Gastrocnemius medialis (tissue), 4 donors: ENCODE measurements at places on chromosomes 5 and 9. TPM values are rescaled to one million over a fixed set of nuclear protein-coding genes. Genes with fewer than 3 reads are reported as not detected.

DNA sequence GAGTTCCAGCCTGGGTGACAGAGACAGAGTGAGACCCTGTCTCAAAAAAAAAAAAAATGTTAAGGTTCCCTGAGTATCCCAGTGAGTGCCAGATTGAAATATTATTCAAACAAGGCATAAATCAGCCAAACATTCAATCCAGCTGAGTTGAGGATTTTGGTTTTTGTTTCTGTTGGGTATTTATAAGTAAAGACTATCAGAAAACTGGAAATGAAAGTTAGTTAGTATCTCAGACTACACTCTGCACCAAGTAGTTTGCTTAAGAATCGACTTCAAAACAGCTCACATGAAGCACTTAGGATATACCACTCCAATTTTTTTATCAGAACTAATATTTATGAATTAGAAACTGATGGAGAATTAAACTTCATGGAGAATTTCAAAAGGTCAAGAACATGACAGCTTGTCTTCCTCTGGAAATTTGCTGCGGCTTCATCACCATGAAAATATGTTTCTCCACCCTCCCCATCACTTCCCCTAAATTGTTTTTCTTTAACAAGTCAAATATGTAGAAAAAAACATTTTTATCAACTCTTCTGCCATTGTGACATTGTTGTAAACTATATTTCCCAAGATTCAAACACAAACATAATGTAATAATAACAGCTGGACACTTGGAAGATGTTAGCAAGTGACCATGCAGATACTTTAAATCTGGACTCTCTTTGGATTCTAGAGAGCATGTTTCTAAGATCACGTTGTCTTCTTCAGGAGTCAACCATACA, 110.0 kb upstream of the PTGER4 start:
- DNase-seq: no peak

DNA sequence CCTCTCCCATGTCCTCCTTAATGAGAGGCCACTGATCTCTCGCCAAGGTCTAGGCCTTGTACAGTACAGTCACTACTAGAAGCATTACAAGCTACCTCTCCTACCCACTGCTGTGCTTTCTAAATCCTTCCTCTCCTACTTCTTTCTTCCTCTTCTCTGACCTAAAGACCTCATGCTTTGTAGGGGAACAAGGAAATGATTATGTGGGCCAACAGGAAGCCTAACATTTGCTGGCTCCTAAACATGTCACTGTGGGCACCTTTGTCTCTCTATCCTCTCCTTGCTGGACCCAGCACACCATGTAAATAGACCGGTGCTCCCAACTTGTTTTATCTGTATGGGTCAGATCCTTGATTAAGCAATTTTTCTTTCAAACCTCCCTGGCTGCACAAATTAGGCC, 16.7 kb downstream of the SLC28A3 start:
- no peak for DNase-seq

DNA sequence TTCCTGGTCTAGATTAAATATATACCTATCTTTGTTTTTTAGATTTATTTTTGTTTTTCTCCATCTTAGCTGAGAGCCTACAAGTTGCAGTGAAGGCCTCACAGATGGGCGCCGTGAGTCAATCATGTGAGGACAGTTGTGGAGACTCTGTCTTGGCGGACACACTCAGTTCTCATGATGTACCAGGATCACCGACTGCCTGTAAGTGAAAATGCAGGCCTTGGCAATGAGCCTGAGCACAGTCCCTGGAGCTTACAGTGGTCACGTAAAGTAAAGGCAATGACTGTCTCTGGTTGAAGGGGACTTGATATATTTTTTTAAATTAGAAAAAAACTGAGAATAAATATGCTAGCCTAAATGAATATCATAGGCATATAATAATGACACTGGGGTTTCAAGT, 271.9 kb downstream of the ARHGEF28 start:
- peak; percentile 38 for DNase-seq

DNA sequence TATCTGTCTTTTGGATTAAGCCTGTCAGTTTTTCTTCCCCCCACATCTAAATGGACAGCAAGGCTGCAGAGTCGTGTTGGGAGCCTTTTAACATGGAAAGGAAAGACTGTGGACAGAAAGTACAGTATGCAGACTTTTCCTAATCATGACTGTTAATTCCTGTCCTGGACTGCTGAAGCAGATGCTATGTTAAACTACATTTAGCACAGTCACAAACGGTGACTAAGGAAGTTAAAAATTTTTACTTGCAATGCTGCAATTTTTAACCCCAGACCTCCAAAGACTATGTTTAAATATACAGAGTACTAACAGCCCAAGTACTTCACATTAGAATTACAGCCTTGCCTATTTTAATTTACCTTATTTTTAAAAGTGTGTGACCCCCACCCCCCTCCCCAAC, 51.8 kb downstream of the ELAVL2 start:
- DNase-seq: no peak

- peak; percentile 34 for DNase-seq
Measured at GRCh38 chr5:55172051-55172899, 702 bp downstream of the CDC20B start.

DNA sequence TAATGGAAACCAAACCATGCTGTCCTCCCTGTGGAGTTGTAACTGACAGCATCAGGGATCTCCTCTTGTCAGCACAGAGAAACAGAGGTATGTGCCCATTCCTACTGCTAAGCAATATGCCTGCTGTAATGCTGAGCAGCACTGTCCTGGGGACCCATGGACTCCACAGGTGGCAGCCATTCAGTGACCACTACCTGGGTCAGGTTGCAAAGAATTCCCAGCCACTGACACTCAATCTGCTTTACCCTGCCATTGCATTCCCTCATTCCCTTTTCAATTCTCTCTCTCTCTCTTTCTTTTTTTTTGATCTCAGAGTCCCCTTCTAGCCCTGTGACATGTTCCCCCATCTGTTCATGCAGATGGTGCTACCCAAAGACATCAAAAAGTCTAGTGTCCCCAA, 104.1 kb downstream of the GABRB2 start:
- DNase-seq: no peak

GRCh38 chr5:43152946-43153345, 32.2 kb downstream of the ZNF131 start:
- DNase-seq: no peak

DNA sequence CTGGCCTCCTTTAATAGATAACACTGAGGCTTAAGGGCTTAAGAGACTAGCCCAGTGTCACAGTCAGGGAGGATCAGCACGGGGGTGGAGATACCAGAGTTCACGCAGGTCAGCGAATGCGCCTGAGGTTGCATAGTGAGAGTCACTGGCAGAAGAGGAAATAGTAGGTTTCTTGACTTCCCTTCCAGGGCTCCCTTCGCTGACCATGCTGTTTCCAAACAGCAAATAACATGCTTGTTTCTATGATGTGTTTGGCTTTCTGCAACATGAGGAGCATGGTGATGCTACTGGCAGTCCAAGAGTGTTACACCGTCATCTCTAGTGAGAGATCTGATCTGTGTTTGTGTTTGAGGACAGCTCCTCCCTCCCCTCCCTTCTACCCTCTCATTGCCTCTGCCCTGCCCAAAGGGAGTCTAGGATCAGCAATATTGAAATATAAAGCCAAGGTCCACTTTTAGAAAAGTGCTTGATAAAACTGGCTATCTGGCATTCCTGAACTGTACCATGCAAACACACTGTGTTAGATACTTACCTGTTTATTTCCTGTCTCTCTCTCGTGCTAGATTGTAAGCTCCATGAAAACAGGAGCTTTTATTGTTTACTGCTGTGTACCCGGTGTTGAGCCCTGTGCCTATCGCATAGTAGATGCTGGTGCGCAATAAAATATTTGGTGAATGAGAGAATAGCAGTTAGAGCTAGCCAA, 12.3 kb downstream of the TLE4 start:
- peak; percentile 61 for DNase-seq

DNA sequence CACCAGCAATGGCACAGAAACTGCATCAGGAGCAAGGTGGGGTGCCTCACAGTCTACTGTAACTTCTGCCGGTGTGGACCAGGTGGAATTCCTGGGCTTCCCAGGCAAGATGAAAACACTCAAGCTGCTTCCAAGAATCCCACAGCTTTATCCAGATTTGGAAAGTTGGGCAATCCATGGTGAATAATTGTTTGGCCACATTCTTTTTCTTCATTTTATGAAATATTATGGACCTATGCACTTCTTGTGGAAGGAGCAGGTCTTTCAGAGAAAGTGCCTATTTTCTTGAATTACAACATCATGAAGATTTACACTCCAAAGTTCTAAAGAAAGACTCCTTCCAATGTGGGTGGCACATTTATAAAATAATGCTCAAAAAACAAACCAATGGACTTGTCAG, 503.6 kb downstream of the SEMA5A start:
- no peak for DNase-seq

DNA sequence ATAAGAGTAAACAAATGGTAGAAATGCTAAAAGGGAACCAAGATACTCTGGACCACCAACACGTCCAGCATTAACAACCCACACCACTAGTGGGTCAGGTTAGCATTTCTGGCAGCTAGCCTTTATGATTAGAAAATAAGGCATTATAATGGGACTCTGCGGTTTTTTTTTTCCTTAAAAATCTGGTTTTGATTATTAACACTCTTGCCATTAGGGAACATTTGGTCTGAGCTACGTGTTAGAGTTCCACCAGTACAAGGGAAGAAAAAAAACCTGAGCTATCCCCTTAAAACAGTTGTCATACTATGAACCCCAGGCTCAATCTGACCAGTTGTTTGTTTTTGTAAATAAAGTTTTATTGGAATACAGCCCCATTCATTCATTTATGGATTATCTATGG, 110.4 kb downstream of the NTRK2 start:
- no peak for DNase-seq

GRCh38 chr5:155189476-155189875, 175.9 kb downstream of the KIF4B start:
- DNase-seq: no peak

GRCh38 chr5:80714570-80715298, 60.0 kb upstream of the DHFR start:
- no peak for DNase-seq

DNA sequence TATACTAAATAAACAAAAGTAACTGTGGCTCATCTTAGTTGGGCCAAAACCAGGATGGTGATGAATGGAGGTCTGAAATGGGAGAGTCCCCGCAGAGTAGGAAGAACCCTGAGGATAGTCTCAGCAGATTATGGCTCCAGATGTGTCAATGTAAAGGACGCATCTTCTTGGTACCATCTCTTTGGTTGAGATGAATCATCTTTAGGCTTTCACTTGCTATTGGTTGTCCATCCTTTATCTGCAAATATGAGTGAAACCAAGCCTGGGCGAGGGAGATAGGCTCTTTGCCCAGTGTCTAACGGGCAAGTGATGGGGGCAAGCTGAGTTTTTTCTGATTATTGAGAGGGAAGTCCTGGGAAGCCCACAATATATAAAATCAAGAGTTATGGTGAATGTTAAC, 19.4 kb upstream of the LCP2 start:
- DNase-seq: no peak

DNA sequence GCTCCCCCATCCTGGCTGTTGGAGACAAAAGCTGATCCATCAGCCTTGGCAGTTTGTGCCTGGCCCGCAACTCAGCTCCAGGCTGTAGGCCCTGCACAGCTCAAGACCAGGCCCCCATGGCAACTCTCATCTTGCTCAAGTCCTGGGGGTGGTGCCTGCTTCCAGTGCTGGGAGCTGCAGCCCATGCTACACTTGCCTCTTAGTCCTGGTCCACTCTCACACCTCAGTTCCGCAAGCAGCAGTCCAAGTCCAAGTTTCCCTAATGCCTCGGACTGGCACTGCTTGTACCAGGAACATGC, 14.2 kb downstream of the AHRR start:
- DNase-seq: no peak

GRCh38 chr5:171263181-171263580, 45.9 kb upstream of the TLX3 start:
- no peak for DNase-seq

DNA sequence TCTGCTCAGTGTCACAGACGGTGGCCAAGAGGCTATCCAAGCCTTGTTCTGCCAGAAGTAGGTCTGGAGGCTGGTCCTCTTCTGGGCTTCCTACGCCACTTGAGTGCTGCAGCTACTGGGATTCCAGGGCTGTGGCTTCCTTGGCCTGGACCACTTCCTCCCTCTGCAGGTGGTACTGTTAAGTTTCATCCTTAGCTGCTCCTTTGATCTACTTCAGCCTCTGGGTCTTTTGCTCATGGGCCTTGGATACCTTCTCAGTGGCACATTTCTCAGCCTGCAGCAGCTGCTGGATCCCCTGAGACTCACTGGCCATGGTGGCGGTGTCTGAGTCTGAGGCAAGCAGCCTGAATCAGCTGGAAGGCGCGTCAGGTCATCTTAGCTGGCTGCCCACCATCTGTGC, 10.3 kb downstream of the CNOT8 start:
- peak; percentile 14 for DNase-seq

DNA sequence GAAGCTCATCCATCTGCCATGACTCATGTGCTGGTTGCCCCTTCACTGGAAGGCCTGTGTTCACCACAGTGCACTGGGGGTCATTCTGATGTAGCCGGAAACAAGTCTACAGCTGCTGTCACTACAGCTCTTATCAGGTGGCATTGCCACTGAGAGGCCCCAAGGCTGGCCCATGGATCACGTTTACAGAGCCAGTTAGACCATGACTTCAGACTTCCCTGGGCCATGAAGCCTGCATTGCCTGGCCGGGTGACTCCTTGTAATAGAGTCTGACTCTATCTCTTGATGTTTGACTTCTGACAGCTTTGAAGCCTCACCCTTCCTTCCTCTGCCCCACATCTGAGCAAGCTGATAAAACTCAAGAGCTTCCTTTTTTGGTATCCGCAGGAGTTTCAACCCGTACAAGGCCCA, 473.5 kb upstream of the DAP start:
- DNase-seq: no peak

- DNase-seq: no peak
Measured at GRCh38 chr5:10418654-10419345, 22.9 kb upstream of the ROPN1L start.

NAA35 gene
- total RNA-seq: 23.1 TPM

PLPPR1 gene
- total RNA-seq: not detected

SMU1 gene
- total RNA-seq: 12.5 TPM

TPD52L3 gene
- total RNA-seq: not detected

GMCL2 gene
- not detected for total RNA-seq

CYLC2 gene
- not detected for total RNA-seq
